NCI-H510A treated with DMSO at 0.1 percent for 48 hours (cell line): ENCODE measurements at places on chromosomes 4 and X.

GRCh38 chr4:82842593-82842992 lies 44.0 kb upstream of the SCD5 start:
- DNase-seq = no peak

DNA sequence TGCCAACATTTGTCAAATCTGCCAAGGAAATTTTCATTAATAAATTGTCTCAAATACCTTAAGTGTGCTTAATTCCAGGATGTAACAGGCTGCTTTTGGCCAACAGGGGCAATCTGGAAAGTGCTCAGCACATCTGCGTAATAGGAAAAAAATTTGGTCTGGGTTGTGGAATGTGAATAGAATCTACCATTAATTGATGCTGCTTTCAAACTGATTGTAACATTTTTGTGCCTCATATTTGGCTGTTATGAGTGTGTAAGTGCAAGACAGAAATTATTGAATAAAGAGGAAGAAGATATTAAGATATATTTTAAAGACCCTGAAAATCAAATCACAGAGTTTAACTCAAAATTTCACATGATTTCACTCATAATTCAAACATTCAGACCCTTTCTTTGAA lies 41.1 kb downstream of the REELD1 start:
- no peak for DNase-seq

DNA sequence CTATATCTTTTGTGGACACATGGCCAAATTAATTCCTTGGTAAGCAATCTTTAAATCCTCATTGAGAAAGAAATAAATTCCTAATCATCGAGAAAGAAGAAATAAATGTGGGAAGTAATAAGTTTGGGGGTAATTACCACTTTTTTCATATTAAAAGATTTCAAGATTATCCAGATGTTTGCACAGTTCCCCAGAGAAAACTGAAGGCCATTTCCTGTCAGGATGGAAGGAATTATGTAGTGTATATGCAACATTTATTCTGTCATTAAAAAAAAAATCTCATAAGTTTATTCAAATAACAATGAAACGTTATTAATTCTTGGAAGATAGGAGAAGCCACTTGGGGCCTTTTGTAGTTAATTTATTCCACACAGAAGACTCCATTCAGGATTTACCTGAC lies 385.6 kb upstream of the NR3C2 start:
- no peak for DNase-seq

DNA sequence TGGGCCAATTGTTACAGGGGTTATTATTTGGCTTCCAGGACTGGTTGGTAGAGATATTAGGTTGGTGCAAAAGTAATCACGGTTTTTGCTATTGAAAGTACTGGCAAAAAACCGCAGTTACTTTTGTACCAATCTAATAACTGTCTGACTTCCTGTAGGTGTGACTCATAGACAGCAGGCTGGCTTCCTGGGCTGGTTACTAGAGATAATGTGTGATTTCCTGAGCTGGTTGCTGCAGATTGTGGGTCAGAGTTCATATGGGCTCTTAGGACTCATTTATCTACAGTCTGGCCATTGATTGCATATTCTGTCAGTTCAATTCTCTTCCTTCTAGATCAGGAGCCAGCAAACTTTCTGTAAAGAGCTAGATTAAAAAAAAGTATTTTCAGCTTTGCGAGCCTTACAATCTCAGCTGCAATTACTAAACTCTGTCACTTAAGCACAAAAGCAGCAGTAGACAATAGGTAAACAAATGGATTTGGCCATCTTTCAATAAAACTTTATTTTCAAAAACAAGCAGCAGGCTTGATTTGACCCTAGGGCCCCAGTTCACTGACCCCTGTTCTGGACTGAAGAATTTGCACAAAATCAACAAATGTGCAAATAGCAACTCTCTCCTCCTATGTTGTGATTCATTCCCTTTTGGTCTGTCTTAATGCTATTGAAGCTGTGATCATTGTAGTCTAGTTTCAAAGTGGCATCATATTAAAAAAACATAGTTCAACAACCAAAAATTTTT lies 50.8 kb upstream of the BOD1L1 start:
- no peak for DNase-seq

DNA sequence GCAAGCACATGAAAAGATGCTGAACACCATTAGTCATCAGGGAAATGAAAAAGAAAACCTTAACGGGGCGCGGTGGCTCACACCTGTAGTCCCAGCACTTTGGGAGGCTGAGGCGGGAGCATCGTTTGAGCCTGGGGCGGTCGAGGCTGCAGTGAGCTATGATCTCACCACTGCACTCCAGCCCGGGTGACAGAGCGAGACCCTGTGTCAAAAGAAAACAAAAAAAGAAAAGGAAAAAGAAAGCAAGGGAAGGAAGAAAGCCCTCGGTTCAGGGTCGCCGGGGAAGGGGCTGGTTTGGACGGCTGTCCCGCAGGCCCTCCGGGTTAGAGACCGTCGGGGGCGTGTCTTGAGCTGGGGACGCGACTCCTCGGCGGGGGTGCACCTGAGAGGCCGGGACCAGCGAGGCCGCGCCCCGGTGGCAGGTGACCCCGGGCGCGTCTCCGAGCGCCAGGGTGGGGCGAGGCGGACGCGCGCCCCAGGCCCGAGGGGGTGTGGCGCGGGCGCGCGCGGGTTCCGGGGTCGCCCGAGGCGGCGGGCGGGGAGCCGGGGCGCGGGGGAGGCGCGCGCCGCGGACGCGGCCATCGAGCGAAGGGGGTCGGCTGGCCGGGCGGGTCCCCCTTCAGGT lies 478 bp upstream of the PLXNA3 start:
- peak; percentile 24 for DNase-seq

GRCh38 chr4:10030972-10031667 lies 9.8 kb upstream of the SLC2A9 start:
- no peak for DNase-seq

GRCh38 chr4:164706675-164707074 lies 47.3 kb upstream of the SMIM31 start:
- DNase-seq = no peak

- DNase-seq = no peak
Measured at GRCh38 chr4:148283665-148284064, 158.5 kb downstream of the NR3C2 start.

DNA sequence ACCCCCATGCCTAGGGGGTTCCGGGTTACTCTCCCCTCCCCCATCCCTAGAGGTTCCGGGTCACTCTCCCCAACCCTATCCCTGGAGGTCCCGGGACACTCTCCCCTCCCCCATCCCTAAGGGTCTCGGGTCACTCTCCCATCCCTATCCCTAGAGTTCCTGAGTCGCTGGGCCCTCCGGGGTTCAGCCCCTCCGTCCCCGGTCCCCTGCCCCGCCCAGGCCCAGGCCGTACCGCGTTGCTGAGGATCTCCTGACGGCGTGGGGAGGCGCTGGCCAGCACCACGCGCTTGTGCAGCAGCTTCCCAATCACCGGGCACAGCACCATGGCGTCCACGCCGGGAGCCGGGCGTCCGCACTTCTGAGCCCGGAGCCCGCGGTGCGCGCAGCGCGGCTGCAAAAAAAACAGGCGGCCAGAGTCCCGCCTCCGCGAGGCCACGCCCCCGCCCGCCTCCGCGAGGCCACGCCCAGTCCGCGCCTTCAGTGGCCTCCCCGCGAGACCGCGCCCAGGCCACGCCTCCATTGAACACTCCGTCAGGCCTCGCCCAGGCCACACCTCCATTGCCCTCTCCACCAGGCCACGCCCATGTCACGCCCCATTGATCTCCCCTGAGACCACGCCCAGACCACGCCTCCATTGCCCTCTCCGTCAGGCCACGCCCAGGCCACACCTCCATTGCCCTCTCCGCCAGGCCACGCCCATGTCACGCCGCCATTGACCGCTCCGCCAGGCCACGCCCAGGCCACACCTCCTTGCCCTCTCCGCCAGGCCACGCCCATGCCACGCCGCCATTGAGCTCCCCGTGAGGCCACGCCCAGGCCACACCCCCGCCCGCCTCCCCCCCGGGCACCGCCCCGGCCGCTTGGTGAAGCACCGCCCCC lies at the start of gene ASMTL:
Gene ASMTL, minus strand, starts transcription at position 394 of the 879 bp plus-strand sequence. Its CDS starts 69 bp downstream, at position 325.
- no peak for DNase-seq

DNA sequence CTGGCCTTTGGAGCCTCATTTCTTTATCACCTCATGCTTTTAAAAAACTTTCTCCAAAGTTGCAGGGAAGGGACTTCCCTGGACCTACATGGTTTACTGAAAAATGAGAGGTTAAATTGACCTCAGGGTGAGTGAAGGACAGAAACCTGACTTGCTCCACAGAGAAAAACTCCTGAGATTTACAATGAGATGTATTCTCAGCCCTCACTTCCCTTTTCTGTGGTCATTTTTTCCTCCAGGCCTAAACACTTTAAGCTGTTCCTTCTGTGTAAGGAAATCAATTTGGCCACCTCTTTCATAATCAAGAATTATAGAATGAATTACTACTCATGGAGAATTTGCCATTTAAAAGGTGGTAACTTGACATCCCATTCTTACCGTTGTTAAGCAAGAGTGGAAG lies 77.9 kb downstream of the HPGD start:
- no peak for DNase-seq

DNA sequence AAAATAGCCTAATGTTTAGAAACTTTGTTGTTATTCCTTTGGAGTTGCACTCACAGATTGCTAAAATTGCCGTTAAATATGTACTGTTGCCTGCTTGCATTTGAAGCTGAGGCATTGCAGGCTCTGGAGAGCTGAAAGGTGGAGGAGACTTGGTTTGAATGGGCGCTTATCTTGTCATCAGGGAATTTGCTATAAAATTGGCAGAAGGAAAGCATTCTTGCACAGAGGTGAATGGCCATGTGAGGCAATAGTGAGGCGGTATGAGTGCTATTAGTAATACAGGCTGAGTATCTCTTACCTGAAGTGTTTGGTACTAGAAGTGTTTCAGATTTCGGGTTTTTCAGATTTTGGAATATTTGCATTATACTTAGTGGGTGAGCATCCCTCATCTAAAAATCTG lies 41.3 kb downstream of the TRAPPC11 start:
- DNase-seq = no peak

DNA sequence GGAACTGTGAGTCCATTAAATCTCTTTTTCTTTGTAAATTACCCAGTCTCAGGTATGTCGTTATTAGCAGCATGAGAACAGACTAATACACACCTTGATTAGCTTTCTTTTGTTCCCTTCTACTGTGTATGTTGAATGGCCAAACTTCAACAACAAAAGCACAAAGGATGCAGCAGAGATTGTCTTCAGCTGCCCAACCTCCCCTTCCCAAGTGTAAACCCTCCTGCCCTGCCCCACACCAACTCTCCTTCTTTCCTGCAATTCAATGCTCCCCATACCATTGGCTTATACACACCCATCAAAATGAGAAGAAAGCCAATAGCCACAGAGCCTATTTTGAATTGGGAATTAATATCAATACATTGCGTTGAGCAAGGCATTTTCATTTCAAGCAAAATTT lies 27.8 kb downstream of the ANOS1 start:
- no peak for DNase-seq

DNA sequence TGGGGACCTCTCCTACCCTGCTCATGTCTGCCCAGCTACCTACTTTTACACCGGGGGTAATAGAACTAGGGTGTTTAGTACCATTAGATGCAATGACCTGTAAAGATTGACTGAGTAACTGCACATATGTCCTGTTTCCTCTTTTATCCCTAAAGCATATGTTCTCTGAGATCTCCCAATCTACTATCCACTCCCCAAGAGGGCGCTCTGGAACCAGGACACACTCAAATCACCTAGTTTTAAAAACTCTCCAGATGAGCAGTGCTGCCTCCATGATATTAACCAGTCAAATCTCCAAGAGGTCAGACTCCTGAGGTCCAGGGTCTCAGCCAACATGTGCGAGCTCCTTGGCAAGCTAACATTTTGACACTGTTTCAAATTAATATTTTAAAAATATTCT lies 87.0 kb upstream of the TSPAN5 start:
- DNase-seq = peak; percentile 7

GRCh38 chrX:20217906-20218305 lies 48.8 kb downstream of the RPS6KA3 start:
- no peak for DNase-seq

DNA sequence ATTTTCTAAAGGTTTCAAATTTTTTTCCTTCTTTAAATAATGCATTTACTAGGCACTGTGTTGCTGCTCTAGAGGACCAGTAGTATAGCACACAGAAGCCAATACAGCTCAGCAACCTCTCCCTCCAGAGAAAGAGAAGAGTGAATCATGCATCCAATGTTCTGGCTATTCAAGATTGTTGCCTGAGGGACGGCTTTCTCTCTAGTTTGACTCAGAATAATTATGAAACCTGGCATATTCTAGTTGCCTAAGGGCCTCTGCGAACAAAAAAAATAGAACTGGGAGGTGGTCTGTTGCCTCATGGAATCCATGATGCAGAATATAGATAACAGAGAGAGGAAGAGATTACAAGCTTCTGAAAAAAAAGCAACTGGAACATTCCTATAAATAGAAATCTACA lies 1233.3 kb upstream of the PABPC4L start:
- no peak for DNase-seq

GRCh38 chr4:93495346-93495745 lies 333.2 kb upstream of the ATOH1 start:
- no peak for DNase-seq

DNA sequence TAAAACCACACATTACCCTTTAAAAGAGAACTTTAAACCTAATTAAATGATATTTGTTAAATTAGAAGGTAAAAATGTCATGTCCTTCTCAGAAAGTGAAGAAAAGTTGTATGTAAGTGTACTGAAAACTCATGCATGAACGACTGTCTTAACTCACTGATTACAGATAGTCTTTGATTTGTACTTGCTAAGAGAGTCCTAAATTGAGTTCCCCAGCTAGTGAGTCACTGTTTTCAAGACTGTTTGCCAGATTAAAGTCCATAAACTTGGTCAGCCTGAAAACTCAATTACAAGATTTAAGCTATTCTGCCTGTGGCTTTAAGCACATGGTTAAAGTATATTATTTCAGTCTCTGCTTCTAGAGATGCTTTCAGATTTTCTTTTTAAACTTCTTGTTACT lies 124.9 kb upstream of the ZCCHC13 start:
- DNase-seq = no peak

GRCh38 chrX:115038406-115038805 lies 21.0 kb upstream of the IL13RA2 start:
- no peak for DNase-seq

- no peak for DNase-seq
Measured at GRCh38 chr4:183223053-183223452, 97.0 kb downstream of the CLDN22 start.

GRCh38 chrX:57380026-57380796 lies 93.7 kb downstream of the FAAH2 start:
- no peak for DNase-seq

- DNase-seq = no peak
Measured at GRCh38 chr4:6727081-6727942, 11.3 kb downstream of the BLOC1S4 start.

- DNase-seq = no peak
Measured at GRCh38 chr4:128298852-128299251, 11.2 kb upstream of the PGRMC2 start.

DNA sequence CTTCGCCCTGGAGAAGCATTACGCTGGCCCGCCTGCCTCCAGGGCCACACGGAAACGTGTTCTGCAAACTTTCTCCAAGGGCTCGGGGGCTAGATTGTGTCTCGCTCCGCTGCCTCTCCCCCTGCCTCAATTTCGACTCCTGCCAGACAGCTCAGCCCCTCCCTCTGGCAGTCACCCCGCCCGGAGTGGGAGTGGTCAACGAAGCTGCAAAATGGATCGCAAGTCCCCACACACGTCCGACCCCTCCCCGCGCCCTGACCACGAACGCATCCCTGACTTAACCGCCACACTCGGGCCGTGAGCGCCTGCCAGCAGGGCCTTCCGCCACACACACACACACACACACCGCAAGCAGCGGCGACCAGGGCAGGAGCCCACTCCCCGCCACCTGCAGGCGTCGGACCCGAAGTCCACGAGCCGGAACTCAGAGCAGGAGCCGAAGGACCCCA lies 47.0 kb upstream of the NKAP start:
- no peak for DNase-seq

- no peak for DNase-seq
Measured at GRCh38 chr4:147610686-147611085, 6.5 kb upstream of the TMEM184C start.
